Glomerular endothelial cell (primary cell): ENCODE measurements at places on chromosomes 7 and 10. TPM values are rescaled to one million over a fixed set of nuclear protein-coding genes. Genes with fewer than 3 reads are reported as not detected.

DNA sequence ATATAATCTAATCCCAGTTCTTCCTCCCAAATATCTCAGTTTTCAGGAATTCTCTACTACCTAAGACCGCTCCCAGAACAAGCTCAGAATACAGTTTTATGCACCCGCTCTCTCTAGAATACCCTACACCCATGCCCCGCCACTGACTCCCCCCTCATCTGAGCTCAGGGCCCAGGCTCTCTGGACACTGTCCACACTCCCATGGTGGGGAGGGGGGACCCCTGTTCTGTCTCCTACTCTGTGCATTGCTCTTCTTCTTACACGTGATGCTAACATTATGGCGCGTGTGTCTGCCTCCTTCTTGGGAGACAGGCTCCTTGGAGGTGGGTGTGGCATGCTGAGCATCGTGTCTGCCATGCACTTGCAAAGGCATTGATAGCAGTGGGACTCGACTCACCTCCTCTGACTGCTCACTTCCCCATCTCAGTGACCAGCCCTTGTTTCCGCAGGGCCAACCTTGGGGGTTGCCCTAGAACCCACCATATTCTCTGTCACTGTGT lies 127.9 kb downstream of the TCERG1L start:
- no peak for DNase-seq

- DNase-seq: no peak
Measured at GRCh38 chr10:116097239-116097784, 175.7 kb downstream of the GFRA1 start.

GRCh38 chr7:2962865-2963264 lies 80.8 kb downstream of the CARD11 start:
- no peak for DNase-seq

TMEM229A gene
- total RNA-seq: not detected in 2 replicates

IGF2BP3 gene
- 89.8 and 98.3 TPM in 2 replicates for total RNA-seq

PSMA2 gene
- 56.6 and 86.4 TPM in 2 replicates for total RNA-seq

DNA sequence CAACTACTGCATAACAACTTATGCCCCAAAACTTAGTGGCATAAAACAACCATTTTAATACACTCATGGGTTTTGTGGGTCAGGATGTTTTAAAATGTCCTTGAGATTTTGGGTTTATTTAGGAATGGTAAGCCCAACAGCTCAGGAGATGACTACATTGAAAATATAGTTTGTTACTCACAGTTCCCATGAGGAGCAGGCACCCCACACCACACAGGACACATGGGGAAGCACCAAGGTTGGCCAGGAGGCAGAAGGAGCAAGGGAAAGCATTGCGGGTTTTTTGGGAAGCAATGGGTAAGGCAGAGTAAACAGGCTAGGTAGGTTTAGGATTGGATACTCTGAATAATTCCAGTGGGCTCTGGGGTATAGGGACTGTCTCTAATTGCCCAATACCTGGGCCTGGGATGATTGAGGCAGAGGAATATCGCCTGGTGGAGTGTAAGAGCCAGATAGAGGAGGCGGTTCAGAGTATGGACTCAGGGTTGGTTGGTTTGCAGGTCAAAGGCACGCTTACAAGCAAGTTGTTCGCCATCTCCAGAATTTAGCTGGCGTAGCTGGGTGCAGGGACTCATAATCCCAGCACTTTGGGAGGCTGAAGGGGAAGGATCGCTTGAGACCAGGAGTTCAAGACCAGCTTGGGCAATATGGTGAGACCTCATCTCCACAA lies 10.0 kb upstream of the MARVELD1 start:
- no peak for DNase-seq

DNA sequence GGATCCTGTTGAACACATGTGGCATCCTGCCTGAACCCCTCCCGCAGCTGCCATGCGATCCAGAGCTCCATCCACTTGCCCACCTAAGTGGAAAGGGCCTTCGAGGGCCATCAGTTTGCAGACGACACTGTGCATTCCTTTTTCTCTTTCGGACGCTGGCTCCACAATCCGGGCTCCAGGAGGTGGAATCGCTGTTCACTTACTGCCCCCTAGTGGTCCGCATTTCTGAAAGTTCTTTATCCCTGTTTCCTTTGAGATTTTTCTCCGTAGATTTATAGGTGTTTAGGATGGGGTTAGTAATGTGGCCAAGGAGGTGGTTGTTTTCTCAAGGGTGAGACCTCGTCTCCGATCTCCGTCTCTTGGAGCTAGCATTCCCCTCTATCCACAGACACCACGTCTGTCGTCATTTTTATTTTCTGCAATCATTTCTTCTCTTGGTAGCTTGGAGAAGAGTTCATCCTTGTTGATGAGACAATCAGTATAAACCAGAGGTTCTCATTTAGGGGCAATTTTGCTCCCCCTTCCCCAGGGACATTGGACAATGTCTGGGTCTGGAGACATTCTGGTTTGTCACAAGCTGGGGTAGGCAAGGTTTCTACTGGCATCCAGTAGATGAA lies 204.6 kb downstream of the ARHGAP21 start:
- DNase-seq: peak; percentile 44

CFAP58 gene
- total RNA-seq: 1.2 and 1.7 TPM in 2 replicates

ITGA8 gene
- total RNA-seq: 2.1 and 9.5 TPM in 2 replicates

DNA sequence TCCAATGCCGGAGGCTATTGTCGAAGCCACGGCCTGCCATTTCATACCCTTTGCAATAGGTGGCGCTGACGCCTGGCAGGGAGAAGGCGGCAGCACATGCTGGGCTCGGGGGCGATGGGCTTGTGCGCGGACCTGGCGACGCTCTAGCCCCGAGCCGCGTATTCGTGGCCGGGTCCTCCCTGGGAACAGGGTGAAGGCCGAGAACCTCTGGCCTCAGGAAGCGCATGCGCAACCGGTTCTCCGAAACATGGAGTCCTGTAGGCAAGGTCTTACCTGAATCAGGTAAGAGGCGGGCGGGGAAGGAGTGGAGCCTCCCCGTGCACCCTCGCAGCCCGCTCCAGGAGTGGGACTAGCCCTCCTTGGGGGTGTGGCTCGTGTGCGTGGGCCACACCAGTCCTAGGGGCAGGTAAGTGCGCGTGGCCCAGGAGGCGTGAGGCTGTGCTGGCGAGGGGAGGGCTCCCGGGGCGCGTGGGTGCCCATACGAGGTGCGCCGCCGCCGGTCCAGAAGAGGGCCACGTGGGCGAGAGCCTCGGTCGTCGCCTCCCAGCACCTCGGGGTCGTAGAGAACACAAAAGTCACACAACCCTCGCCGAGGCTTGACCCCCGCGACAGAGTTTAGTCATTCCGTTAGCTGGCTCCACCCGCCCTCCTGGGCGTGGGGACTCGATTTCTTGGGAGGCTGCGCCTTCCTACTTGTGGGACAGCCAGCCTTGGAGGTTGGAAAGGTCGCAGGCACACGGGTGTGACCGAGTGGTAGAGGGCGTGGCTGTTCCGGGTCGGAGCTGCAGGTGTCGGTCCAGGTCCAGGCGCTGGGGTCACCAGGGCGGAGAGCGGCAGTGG lies 5.6 kb upstream of the MEST start:
- DNase-seq: no peak
